Esophagus mucosa (tissue), 1 donor: ENCODE measurements at places on chromosomes 1 and 21. TPM values are rescaled to one million over a fixed set of nuclear protein-coding genes. Genes with fewer than 3 reads are reported as not detected.

MAP3K7CL gene
- total RNA-seq = 3.1 TPM

GBP7 gene
- total RNA-seq = not detected

TTC22 gene
- 113 TPM for total RNA-seq

HSD11B1 gene
- total RNA-seq = 0.36 TPM

NUDT4B gene
- not detected for total RNA-seq

HMGCS2 gene
- 0.76 TPM for total RNA-seq

C1orf159 gene
- 9.4 TPM for total RNA-seq

FAM151A gene
- not detected for total RNA-seq

TNFRSF4 gene
- total RNA-seq = 0.36 TPM

SMCP gene
- not detected for total RNA-seq

OR14I1 gene
- total RNA-seq = not detected

AMY1C gene
- not detected for total RNA-seq

SMIM1 gene
- 1.5 TPM for total RNA-seq

KRTAP11-1 gene
- total RNA-seq = not detected
